CD4-positive, alpha-beta T cell treated with Interleukin-21 for 1 hour (primary cell): ENCODE measurements at places on chromosomes 3 and 15.

DNA sequence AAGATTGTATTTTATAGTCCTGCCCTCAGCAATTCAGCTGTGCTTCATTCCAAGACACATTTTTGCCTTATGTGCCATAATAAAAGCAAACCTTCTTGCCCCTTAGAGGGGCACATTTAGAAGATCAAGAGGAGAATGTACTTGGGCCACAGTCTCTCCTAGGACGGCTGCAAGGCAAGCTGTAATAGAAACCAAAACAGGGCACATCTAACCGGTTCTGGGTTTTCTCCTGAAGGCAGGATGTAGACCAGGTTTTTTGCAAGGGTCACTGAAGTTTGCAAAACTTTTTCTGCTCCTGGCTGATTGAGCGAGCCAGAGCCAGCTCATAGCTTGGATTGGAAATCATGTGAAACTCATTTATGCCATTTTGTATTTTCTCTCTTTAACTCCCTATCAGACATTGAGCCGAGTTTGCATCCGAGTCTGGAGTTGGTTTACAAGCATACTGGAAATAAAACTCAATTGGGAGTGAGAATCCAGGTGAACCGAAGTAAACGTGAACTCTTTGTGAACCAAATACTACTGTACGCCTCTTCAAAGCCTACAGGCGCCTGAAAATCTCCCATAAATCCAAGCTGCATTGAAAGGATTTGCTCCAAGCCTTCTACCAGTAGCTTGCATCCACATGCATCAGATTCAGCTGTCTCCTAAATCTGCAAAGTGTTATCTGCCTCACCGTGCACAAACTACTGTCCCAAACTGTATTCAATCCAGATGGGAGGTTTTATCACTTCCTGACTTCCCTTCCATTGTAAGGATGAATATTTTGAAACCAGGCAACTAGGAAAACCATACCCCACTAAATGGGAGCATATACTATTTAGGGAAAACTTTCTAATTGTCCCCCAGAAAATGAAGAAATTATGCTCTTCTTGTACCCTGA is 60.9 kb upstream of the TSC22D2 start:
- DNase-seq, result no peak

DNA sequence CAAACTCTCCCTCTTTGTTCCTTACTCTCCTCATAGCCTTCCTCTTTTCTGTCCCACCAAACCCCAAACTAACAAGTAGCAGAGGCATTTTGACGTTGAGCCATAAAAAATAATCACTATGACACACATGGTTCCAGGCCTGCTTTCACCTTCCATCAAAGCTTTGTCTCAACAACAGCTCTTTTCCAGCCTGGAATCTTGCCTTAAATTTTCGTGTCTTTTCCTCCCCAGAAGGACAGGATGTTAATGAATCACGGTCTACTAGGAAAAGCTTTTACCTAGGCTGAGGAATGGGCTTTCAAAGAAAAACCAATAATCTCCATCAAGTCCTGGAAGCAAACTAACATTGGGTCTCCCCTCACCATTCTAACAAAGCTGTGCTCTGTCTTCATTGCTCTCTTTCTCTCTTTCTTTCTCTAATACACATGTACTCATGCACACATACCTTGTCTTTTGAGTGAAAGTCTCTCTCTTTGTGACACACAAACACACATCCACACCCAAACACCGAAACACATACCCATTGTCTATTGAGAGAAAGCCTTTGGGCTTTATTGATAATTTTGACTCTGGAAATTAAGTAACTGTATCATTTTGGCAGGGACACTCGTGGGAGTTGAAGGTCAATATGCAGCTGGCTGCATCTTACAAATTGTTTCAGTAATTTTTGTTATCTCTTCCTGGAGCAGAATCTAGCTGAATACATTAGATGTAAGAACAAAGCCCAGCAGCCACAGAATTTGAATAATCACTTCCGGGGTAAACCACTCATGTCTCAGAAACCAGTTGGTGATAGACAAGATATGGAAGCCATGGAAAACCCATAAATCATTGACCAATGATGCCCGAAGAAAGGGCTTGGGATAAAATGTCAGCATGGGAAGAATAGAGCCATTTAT is 107.4 kb upstream of the SLC4A7 start:
- DNase-seq, result peak; percentile 35

DNA sequence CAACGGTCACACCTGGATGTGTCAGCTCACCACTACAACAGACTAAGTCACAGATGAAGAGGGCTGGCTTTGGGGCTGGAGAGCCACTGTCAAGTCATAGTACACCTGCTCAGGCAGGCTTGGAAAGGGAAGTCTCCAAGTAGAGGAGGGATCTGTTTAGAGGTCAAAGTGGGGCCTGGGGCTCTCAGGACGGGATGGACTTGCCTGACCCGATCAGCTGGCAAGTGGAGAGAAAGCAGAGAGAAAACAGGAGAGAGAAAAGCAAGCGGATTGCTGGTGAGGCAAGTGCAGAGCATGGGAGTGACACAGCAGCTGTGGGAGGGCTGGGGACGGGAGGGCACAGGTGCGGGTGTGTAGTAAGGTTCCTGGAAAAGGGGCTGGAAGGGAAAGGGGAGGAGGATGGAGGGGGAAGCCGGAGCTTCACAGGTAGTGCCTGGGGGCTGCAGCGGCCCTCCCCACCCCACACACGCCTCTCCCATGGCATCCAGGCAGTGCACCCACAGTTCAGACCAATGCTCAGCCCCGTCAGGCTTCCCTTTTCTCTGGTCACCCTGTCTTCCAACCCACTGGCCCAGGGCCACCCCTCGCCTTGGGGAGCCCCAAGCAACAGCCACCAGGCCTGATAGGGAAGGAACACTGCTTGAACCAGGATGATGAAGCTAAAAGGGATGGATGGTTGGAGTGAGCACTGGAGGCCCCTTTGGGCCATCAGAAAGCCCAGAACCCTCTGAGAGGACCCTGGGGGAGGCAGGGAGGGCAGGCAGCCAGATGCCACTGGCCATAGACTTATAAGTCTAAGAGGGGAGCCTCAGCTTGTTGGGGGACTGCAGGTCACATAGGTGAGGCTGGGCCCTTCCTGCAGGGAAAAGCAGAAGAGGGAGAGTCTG is 8.5 kb downstream of the RPS17 start:
- no peak for DNase-seq

GRCh38 chr3:118889691-118890090 is 145.0 kb downstream of the IGSF11 start:
- DNase-seq, result no peak

- no peak for DNase-seq
Measured at GRCh38 chr3:144175644-144176425, 204.2 kb downstream of the DIPK2A start.

GRCh38 chr3:186210852-186211500 is 102.1 kb upstream of the ETV5 start:
- no peak for DNase-seq

- DNase-seq, result peak; percentile 11
Measured at GRCh38 chr3:186095561-186096081, 13.3 kb downstream of the ETV5 start.

GRCh38 chr3:144051211-144051610 is 79.6 kb downstream of the DIPK2A start:
- DNase-seq, result no peak

- DNase-seq, result no peak
Measured at GRCh38 chr3:174336784-174337183, 522.4 kb upstream of the NAALADL2 start.

- no peak for DNase-seq
Measured at GRCh38 chr3:72692990-72693389, 155.3 kb downstream of the SHQ1 start.

GRCh38 chr15:29924750-29925149 is 102.5 kb upstream of the TJP1 start:
- no peak for DNase-seq

DNA sequence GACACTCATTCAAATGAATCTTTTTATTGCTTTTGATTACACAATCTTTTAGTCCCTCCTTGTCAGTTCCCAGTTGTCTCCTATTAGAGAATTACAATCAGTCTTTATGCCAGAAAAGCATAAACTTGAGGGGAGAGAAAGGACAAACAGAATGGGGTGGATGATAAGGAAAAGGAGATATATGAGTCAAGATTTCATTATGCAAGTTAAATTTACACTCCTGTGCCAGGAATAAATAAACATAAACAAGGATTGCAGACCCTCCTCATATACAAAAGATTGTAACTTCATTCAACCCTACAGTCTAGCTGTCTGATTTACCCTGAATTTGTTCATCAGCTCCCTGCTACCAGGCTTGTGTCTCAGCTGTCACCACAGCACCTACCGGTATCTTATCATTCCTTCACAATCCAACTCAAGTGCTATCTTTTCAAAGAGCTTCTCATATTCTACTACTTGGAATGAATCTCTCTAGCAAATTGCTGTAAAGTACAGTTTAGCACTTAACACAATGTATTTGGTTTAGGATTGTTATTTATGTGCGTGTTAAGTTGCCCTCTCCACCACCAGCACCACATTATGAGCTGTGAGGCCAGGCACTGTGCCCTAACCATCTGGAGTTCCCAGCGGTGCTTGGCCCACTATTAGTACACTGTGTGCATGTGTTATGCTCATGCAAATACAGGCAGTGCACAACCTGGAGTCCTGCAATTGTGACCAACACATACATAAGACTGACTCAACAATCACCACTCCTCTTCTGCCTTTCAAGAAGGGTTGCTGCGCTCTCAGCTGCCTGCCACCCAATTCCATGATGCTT is 504.1 kb downstream of the TBL1XR1 start:
- no peak for DNase-seq

GRCh38 chr15:71920573-71920972 is 110.2 kb downstream of the NR2E3 start:
- DNase-seq, result no peak

GRCh38 chr3:15207836-15208504 is 1.9 kb downstream of the CAPN7 start:
- no peak for DNase-seq

DNA sequence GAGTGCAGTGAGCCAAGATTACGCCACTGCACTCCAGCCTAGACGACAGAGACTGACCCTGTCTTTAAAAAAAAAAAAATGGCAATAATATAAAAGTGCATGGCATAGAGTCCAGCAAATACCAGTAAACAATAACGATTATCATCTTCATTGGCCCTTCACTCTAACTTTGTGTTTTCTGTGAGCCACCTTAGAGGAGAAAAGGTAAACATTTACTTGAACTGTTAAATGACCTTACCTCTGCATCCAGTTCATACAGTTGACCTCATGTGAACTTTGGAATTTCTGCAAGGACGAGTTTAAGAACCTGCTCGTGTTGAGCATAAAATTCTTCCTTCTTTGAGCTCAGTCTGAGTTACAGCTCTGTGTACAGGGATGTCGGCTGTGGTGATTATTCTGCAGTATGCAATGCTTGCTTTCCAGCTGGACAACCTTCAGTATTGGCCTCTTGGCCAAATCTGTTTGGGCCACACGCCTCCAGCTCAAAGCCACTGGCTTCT is 56.6 kb downstream of the RLBP1 start:
- no peak for DNase-seq

DNA sequence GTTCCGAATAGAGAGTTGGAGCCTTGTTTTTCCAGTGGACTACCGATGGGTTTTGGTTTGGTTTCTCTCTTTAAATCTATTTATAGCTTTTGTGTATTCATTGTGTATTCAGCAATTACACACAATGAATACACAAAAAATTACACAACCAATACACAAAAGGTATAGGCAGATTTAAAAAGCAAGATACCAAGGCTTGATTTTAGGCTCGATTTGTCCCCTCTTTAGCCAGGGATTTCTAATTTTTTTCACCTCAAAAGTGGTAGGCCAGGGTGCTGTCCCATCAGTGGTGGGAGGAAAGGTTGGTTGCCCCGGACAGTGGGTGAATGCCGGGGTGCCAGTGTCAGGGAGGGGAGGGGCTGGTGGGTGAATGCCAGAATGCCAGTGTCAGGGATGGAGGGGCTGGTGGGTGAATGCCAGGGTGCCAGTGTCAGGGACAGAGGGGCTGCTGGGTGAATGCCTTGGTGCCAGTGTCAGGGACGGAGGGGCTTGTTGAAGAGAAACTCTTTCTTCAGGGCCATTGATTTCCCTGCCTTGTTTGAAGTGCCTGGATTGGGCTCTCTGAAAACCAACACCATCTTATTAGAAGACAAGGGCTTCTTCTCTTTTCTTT is 186.2 kb downstream of the GOLGA6L6 start:
- no peak for DNase-seq

DNA sequence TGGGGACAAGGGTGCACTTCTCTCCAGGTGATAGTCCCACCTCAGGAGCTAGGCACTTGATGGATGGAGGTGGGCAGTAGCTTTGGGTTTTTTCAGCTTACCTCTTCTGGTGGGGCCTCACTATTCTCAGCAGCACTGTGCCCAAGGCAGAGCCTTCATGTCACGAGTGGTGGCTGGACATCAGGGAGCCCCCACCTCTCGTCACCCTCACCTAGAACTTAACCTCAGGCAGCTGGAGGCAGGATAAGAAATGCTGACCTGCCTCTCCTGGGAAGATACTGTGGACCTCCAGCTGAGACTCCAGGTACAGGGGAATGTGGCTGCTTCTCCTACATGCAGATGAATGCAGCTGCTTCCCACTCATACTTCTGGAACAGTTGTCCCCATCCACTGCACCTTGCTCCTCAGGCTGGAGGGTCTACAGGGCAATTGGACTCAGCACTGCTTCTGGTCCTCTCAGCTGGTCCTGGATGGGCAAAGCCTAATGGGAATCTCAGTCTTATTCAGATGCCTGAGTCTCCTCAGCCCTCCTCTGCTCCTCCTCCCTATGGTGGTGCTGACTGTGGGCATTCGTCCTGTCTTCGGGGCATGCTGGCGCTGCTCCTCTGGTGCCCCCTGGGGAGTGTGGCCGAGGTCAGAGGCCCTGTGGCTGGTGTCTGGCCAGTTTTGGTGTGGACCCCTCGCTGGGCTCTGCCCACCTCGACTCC is 129.9 kb downstream of the KLF13 start:
- no peak for DNase-seq

GRCh38 chr15:99504071-99504822 is 61.5 kb upstream of the MEF2A start:
- no peak for DNase-seq

- DNase-seq, result no peak
Measured at GRCh38 chr15:81749716-81750375, 296.0 kb downstream of the MEX3B start.

DNA sequence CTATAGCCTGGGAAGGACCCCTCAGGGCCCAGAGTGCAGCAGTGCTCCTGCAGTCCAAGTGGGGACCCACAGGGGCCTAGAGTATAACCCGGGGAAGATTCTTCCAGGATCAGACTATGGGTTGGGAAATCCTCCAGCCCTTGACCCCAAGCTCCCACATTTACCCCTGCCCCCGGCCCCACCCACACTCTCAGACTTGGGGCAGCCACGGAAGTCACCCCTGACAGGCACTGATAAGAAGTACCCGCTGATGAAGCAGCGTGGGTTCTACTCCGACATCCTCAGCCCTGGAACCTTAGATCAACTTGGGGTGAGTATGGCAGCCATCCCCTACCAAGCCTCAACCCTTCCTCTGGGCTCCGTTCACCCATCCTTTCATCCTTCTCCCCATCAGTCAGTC is 6.3 kb downstream of the DNAH1 start:
- no peak for DNase-seq

DNA sequence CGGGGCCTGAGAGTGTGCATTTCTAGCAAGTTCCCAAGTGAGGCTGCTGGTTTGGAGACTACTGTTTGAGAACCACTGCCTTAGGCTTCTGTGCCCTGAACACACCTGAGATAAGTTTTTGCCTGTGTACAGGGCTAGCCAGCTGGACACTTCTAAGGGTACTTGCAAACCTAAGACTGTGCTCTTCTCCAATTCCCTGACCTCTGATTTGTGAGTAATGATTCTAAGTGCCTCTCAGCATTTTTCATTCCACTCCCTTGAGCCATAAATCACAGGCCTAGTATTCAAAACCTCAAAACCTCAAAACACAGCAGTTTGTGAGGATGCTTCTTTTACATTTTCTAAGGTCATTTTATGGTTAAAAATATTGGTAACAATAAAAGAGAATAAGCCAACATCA is 148.4 kb downstream of the CHST2 start:
- no peak for DNase-seq
